ENCODE measurements at places on chromosomes 16 and 17.

- no peak for DNase-seq
Observed at GRCh38 chr17:60392845-60393702, 1.1 kb upstream of the USP32 start.

DNA sequence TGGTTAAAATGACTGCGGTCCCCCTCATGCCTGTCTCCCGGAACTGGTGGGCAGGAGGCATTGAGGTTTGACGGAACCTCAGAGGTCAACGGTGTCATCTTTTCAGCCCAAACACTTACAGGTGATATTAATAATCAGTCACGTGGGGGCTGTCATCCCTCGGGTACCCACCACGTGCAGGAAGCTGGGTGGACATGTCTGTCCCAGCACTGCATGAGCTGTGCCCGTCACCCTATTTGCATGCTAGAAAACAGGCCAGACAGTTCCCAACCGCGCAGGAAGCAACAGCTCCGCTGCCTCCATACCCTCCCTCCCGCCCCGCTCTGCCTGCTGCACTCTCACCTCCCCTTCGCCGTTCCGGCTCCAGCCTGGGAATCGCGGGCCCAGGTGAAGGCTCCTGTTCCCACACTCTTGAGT is 1.4 kb downstream of the SYNGR3 start:
- no peak for DNase-seq

- DNase-seq, result no peak
Observed at GRCh38 chr17:56641894-56642293, 48.4 kb downstream of the NOG start.

- DNase-seq, result no peak
Observed at GRCh38 chr16:77424871-77425604, 9.8 kb downstream of the ADAMTS18 start.

- no peak for DNase-seq
Observed at GRCh38 chr17:74298778-74299177, 24.7 kb downstream of the DNAI2 start.

Data from esophagus squamous epithelium (tissue), 5 donors.